Stimulated activated CD4-positive, alpha-beta T cell treated with anti-CD3 and anti-CD28 coated beads, Interleukin-2, amount 100 ng/mL, for 4 hours (primary cell): ENCODE measurements at places on chromosomes 12 and 14.

DNA sequence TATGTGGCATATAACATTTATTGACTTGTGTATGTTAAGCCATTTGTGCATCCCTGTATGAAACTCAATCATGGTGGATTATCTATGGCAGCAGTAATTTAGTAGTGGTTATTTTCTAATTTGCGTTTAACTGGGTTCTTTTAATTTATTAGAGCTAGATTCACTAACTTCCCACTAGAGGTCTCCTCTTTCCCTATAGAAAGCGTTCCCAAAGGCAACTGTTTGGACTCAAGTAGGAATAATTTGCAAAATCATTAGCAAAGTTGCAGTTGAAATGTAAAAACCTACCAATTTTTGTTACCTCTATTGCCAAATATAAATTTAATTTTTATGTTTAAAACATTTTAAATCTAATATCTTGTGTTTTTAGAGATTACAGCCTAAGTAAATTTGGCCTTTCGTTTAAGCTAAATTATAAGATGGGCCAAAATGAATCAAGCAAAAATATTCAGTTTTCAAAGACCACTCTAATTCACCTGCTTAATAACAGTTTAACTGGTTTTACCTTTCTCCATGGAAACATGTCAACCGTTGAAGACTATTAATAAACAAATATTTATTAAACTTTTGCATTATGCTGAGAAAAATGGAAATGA, 6.0 kb downstream of the DMAC2L start:
- no peak for DNase-seq

DNA sequence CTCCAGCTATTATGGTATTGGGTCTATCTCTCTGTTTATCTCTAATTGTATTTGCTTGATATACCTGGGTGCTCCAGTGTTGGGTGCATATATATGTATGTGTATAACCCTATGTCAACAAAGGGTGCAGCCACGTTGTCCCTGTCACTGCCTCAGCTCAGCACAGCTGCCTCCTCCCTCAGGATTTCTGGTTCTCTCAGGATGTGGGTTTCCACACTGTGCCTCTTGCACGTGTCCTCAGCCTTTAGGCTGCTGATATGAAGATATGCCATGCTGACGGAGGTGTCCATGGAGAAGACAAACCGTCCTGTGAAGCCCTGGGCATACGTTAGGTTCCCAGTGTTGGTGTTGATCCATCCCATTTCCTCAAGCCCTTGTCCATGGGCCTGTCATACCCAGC, 791.2 kb downstream of the TMEM121 start:
- no peak for DNase-seq

DNA sequence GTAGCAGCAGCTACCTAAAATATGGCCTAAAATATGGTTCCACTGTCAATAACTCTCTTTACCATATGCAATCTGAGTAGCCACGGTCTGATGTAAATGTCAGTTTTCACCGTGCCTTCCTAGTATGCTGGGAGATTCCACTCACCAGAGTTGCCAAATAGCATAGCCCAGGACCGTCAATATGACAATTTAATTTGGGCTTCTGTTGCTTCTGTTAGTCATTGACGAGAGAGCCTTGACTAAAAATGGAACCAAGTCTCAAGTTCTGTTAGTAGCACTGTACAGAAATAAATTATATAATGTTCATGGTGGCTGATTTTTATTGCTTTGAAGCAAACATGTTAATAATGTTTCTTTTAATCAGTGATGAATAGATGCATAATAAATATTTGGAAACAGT, 348.4 kb downstream of the BCAT1 start:
- no peak for DNase-seq

- no peak for DNase-seq
These were observed 73.2 kb downstream of the TTC6 start for GRCh38 chr14:37668646-37669045.
